Endodermal cell (in vitro differentiated cells): ENCODE measurements at places on chromosomes 4 and X.

GRCh38 chr4:78829296-78829695 lies 53.1 kb downstream of the BMP2K start:
- DNase-seq = no peak

GRCh38 chr4:630656-631055 lies 5.3 kb downstream of the PDE6B start:
- no peak for DNase-seq

- peak; percentile 60 for DNase-seq
These were observed 20.6 kb downstream of the ZDHHC9 start for GRCh38 chrX:129823115-129823514.

DNA sequence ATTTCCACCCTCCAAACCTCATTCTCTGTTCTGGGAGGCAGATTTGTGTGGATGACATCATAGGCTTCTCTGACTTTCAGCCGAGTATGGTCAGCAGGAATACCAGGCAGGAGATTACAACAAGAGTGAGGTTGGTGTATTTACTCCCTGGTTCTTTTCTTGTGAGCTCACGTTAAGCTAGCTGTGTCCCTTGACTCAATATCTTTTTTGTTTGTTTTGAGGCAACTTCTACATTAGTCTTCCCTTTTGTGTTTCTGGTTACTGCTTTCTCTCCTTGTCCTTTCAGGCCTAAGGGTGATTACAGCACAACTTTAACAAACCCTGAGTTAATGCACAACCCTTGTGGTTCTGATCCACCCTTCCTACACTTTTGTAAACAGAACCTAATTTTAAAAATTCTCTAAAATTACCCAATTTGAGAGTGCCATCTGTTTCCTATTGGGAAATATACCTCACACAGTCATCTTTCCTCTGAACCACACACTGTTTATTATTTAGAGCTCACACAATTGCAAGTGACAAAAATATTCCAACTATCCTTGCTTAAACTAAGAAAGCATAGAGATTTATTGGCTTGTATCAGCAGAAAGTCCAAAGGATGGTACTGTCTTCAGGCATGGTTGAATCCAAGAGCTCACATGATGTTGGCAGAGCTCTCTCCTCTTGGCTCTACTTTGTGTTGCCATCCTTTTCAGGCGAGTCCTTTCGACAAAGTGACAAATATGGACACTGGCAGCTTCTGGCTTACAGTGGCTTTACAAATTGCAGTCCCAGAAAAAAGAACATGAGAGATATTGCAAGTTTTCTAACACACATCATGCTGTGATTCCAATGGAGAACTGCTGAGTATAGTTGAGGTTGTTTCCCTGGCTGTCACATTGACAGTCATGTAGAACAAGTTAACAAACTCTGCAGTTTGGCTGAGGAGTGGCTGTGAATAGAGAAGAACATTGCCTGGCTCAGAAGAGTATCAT lies 150.5 kb upstream of the DDIT4L start:
- no peak for DNase-seq

DNA sequence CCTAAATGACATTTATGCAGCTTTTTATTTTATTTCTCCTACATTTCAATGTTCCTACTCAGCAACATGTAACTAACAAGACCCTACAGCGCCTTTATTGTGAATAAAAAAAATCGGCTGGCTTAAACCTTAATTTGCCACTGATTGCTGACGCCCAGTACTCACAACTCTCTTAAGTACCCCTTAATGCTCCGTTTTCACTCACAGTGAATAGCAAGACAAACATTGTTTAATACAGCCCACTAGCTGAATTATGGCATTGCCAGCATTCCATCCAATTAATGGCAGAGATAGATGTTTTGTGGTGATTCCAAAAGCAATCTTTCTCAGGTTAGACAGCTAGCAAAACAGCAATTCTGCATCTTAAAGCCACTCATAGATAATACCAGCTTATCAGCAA lies 61.1 kb downstream of the PPARGC1A start:
- no peak for DNase-seq

- DNase-seq = no peak
These were observed 316.2 kb downstream of the UNC5C start for GRCh38 chr4:95232358-95233156.

DNA sequence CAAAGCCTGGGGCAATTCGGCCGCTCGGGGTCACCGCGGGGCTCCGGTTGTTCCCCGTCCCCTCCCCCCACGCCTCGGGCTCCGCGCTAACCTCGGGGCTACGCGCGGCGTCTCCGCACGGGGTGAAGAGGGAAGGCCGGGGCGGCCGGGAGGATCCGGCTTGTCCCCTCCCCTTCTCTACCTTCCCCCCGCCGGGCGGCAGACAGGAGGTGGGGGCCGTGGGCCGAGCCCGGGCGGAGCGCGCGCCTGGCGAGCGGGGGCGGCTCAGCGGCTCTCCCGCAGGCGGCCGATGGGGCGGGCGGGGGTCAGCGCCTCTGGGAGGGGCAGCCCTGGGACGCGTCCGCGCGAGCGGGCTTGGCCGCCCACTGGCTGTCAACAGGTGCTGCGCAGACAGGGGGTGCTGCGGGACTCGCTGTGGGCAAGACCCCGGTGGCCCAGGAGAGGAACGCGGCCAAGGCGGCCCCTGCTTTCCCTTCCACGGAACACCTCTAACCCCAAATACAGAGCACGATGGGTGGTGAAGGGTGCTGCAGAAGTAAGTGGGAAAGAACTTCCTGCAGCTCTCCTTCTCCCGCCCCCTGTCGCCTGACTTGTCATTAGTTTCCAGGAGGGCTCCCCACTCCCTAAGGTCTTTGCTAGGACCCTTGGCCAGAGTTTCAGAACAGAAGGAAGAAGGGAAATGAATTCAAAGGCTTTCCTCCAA lies at the start of gene PDGFC:
PDGFC (minus strand) TSS at position 124 of the 703 bp plus-strand sequence. CDS start 896 bp downstream, outside the sequence.
- peak; percentile 93 for DNase-seq

DNA sequence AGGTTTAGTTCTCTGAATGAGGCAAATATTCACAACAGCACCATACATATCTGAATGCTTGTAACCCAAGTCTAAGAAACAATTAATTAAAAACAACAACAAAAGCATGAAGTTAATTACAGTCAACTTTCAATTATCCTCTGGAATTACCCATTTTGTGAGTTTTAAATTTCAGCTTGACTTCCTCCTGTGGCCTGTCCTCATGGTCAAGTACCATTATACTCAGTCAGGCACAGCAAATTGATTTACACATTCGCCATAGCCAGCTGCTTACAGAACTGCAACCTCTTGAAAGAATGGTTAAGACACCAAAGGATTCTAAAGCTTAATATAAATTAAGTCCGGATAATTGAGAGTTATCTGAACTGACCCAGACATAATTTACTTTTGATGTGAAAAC lies 306.5 kb downstream of the CAMK2D start:
- no peak for DNase-seq

DNA sequence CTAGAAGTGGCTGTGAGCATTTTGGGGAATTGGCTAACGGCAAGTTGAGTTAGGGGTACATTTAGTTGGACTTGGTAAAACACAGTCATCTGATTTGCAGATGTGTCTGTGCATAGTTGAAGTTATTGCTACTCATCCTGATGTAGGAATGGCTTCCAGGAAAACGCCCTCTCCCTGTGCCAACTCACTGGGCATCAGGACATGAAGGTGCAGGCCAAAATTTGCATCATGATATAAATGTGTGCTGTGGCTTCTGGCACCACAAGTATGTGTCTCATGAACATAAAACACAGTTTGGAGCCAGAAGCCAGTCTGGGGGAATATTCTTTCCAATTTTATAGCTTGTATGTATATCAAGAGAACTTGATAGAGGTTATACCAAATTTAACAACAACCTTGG lies 54.2 kb upstream of the CBR4 start:
- DNase-seq = no peak

DNA sequence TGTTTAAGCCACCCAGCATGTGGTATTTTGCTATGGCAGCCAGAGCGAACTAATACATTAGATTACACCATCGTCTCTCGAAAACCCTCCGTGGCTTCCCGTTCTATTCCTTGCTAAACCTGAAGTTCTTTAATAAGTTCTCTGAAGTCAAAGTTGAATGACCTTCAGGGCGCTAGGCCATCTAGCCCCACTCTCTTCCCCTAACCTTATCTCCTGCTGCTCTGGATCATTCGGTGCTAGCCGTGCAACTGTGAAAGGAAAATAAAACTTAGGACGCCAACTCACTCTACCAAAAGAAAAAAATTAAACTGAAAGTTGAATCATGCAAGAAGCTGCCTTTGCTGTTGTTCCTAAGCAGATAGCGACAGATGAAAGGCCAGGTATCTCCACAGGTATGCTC lies 40.0 kb downstream of the CHRNA9 start:
- no peak for DNase-seq

DNA sequence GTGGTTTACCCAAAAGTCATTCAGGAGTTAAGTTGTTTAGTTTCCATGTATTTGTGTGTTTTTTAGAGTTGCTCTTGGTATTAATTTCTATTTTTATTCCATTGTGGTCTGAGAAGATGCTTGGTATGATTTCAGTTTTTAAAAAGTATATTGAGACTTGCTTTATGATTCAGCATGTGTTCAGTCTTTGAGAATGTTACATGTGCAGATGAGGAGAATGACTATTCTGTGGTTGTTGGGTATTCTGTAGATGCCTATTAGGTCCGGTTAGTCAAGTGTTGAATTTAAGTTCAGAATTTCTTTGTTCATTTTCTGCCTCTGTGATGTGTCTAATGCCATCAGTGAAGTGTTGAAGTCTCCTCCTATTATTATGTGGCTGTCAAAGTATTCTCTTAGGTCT lies 249.4 kb downstream of the ARHGAP10 start:
- no peak for DNase-seq

GRCh38 chr4:123399627-123400358 lies 3.2 kb downstream of the SPRY1 start:
- DNase-seq = no peak

DNA sequence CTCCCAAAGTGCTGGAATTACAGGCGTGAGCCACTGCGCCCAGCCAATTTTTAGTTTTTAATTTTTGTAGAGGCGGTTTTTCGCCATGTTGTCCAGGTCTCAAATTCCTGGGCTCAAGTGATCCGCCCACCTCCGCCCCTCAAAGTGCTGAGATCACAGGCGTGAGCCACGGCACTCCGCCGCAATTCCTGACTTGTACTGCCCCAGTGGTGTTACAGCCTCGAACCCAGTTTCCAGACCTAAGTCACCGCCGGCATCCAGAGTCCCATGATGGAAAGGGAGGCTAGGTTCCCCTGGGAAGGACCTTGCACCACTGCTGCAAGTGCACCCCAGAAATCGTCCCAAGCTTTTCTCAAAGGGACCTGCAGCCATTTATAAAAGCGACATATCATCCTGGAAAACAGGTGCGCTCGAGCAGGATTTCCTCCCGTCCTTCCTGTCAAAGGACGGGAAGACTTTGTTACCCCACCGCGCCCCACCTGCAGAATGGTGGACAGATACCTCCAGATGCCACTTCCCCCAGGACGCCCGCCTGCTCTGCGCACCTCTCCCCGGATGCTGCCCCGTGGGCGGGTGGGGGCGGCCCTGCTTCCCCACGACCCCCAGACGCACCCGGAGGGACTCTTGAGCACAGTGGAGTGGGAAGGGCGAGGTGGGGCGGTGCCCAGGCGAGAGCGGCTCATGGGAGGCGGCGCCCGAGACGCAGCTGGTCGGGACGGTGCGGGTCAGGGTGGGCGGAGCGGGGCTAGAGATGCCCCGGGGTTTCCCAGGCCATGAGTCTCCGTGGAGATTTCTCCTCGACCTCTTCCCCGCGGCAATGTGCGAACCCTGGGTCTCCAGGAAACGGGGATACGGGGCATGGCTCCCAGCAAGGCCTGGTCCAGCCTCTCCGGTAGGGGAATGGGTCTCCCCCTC lies 947 bp upstream of the RPL10 start:
- peak; percentile 84 for DNase-seq

- DNase-seq = peak; percentile 85
These were observed at the start of gene TCEAL9 for GRCh38 chrX:103356130-103356798. Gene TCEAL9, plus strand, starts transcription at chrX:103356506. Its CDS starts 1,179 bp downstream, at chrX:103357685.

GRCh38 chr4:128649575-128650205 lies 159.8 kb upstream of the JADE1 start:
- no peak for DNase-seq

DNA sequence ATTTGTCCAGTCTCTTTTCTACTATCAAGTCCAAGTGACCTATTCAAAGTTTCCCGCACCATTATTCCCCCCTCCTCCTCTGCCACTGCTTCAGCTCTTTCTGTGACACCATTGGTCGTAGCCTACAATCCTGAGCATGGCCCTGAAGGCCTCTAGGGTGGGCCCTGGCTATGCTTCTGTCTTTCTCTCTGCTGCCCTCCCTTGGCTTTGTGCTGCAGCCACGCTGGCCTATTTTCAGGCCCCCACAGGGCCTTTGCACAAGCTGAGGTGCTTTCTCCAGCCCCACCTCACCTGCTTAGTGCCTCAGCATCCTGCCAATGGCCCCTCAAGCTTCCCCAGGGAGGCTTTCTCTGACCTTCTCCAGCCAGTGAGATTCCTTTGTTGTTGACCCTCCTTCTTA lies 156.5 kb downstream of the NHS start:
- no peak for DNase-seq
